ENCODE measurements at places on chromosomes 7 and 10.

DNA sequence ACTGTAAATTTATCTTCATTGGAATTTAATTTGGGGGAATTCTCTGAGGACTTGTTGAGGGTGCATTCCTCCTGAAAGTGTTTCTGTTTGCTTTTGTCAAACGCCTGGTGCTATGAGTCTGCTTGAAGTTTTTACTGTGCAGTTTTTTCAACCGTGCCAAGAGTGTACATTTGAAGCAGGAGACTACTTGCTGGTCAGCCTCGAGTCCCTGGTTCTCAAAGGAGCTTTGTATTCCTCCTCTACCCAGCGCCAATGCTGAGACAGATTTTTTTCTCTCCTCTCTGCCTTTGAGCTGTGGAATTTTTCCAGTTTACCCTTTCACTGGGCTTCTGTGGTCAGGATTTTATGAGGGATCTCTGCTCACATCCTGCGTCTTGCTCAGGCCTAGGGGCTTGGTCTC, 62.1 kb downstream of the NPY start:
- DNase-seq = no peak

GRCh38 chr7:34832020-34832419, 174.0 kb downstream of the NPSR1 start:
- DNase-seq = no peak

DNA sequence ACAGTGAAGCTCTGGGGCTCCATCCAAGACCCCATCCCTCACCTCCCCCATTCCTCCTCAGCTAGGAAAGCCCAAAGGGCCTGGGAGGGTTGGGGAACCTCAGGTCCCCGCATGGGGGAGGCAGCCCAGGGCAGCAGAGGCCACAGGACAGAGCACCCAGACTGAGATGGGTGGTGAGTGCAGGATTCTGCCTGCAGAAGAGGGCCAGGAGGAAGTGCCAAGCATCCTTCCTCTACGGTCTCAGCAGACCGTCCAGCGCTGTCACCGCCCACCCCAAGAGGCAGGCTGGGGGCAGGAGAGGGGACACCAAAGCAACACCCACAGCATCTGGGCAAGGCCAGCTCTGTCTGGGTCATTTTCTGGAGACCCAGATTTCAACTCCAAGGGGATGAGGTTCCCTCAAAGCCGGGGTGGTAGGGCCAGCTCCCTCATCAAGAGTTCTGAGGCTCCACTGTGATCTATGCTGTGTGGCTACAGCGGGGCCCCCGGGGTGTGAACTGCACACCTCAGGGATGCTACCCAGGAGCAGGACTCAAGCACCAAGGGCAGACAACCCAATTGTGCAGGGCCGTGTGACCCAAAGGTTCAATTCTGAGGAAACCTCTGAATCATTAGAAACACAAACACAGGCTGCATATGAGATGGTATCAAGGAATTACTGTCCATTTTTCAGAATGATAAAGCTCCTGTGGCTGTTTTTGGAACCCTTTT, 46.8 kb downstream of the CAMK2B start:
- DNase-seq = no peak

GRCh38 chr10:42637648-42638054, 719 bp downstream of the ZNF33B start:
- DNase-seq = no peak

DNA sequence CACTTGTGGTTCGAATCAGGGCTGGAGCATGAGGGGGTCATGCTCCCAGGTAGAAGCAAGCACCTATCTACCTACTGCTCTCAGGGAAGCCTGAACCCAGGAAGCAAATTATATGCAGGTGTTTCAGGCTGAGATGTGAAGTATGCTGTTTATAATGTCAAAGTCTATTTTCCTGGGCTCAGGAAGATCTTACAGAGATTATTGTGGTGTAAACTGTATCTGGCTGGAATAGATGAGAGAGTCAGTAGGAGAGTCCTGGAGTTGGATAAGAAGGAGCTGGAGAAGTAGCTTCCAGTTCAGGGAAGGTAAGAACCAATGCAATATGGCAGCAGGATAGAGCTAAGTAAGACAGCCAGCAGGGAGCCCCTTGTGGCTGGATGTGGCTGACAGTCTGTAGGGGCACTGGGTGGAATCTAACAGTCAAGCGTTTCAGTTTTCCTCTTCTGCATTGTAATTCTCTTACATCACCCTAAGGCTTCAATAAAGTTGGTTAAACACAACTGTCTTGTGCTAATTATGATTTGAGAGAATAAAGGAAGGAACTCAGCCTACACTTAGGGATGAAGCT, 105.9 kb upstream of the EEPD1 start:
- DNase-seq = peak; percentile 52

DNA sequence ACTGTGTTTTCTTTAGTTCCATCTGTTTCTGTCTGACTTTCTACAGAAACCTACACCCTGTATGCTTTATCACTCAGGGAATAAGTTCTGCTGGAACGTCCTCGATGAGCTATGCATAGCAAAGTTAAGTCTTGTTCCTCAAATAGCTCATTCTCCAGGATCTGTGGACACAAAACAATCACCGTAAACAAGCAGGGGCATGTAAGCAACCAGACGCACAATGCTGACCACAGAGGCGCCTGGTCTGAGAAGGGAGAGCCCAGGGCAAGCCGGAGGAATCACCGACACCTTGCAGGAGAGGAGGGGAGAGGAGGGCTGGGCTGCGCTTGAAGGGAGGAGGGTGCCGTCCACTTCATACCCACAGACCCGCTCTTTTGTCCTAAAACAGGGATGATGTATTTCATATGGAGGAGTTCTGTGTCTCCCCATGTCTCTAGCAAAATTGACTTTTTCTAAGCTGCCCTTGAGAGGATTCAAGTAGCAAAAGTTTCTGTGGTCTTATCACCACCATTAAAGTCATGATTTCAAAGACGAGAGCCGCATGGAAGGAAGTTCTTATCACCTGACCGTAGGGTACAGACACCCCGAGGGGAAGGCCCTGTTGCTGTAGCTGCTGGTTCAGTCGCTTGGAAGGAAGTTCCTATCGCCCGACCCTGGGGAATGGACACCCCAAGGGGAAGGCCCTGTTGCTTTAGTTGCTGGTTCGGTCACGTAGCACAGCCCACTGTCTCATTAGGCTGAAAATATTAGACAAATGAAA, 14.3 kb downstream of the CALML3 start:
- no peak for DNase-seq

GRCh38 chr7:107559864-107560263, 3.9 kb downstream of the COG5 start:
- DNase-seq = no peak

GRCh38 chr7:63113713-63114285, 884.9 kb upstream of the ZNF722 start:
- no peak for DNase-seq
